ENCODE measurements at places on chromosomes 6 and 20.
A peak's percentile ranks its signal among the peaks of the same experiment; 100 is the strongest.

DNA sequence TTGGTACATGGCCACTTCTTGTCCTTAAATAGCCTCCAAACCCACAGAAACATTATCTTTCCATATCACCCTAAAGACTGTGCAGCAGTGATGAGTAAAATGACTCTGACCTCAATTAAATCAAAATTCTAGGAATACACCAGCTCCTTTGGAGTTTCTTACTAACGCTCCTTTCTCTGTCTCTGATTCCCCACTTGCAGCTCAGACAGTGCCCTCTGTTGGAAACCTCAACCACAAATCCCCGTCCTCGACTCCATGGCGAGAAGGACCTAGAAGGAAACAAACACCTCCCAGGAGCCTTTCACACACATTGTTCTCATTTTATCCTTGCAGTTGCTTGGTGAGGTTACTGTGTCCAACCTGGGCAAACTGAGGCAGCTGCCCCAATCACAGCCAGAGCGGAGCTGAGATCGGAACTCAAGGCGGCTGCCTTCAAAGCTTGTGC is 17.7 kb upstream of the PARD6B start:
- no peak for DNase-seq

DNA sequence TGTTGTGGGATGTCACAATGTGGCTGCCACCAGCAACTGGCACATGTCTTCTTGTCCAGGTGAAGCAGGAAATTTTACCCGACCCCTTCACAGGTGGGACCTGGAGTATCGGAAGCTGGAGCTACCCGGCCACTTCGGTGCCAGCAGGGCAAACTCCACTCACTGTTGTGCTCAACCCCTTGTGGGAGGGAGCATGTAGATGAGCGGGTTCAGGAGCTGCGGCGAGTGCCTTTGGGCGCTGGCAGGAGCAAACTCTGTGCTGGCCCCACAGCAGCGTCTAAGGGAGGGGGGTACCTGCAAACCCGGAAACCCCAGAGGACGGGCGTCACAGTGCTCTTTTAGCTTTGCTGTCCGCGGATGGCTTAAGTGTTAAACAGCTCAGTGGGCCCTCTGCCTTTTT is 20.7 kb upstream of the SULF2 start:
- DNase-seq = no peak

DNA sequence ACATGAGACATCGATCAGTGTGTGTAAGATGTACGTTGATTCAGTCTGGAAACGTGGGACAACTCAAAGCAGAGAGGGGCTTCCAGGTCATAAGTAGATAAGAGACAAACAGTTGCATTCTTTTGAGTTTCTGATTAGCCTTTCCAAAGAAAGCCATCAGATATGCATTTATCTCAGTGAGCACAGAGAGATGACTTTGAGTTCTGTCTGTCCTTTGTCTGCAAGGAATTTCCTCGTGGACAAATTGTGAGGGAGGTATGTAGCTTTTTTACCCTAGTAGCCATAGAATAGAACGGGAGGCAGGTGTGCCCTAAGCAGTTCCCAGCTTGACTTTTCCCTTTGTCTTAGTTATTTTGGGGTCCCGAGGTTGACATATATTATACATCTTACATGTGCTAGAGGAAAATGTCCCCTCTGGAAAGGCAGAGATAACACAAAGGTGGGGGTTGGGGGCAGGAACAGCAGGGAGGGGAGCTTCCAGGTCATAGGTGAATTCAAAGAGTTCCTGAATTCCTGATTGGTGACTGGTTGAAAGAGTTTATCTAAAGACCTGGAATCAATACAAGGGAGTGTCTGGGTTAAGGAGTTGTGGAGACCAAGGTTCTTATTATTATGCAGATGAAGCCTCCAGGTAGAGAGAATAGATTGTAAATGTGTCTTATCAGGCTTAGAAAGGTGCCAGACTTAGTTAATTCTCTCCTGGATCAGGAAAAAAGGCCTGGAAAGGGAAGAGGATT is 237.0 kb downstream of the NFATC2 start:
- no peak for DNase-seq

- no peak for DNase-seq
Observed at GRCh38 chr20:40991181-40991889, 37.3 kb upstream of the TOP1 start.

DNA sequence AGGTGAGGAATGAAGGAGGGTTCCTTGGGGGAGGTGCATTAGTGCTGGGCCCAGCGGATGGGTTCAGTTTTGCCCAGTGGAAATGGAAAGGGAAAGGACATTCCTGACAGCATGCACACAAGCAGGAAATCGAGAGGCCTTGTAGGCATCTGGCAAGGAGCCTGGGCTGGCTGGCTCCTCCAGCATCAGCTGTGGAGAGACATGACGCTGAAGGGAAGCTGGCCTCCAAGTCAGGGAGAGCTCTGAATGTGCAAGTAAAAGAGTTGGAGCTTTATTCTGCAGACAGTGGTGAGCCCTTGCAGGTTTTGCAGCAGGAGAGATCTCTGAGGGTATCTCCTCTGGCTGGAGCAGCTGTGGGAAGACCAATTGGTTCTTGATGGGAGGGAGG is 154.3 kb downstream of the MRPL14 start:
- DNase-seq = peak; percentile 87

DNA sequence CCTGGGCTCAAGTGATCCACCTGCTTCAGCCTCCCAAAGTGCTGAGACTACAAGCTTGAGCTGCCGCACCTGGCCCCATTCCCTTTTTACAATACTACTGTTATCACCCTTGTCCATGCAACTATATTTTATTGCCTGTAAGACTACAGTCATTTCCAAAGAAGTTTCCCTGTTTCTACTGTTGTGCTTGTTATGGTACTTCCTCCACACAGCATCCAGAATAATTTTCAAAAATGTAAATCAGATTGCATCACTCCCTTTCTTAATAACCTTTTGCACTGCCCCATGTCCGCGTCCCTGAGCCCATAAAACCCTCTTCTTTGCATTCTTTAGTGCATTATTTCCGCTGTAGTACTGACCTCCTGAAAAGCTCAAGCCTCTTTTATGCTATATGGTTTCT is 128.9 kb upstream of the AKIRIN2 start:
- no peak for DNase-seq

DNA sequence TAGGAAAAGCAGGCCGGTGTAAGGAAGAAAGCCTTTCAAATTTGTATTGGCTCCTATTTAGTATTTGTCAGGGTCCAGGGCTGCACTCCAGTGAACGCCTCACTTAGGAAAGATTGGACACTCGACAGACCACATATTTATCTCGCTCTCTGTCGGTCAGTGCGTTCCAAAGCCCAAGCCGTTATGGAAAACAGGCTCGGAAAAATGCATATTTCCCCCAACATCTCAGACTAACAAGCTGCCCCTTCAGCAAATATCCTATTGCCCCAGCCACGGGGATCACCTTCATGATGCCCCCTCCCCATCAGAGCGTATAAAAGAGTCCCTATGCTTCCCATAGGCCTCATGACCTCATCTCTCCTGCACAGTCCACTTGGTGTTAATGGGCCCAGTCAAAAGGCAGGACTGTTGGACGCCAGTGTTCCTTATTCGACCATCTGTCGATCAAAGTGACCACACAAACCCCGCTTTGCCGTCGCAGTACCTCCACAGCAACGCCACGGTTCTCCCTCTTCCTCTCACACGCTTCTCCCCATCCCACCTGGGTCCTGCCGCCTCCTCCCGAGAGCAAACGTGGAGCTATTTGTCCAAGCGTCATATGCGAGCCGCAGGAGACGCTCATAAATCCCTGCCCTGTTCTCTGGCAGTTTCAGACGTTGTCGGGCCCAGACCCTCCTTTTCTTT is 63.3 kb downstream of the NPEPL1 start:
- DNase-seq = no peak

- no peak for DNase-seq
Observed at GRCh38 chr6:392441-393390, 1.2 kb downstream of the IRF4 start.

GRCh38 chr20:11459090-11459890 is 458.4 kb upstream of the BTBD3 start:
- no peak for DNase-seq

GRCh38 chr6:33994472-33995308 is 151.2 kb downstream of the GRM4 start:
- no peak for DNase-seq

GRCh38 chr6:144745439-144745838 is 460.3 kb downstream of the UTRN start:
- no peak for DNase-seq

DNA sequence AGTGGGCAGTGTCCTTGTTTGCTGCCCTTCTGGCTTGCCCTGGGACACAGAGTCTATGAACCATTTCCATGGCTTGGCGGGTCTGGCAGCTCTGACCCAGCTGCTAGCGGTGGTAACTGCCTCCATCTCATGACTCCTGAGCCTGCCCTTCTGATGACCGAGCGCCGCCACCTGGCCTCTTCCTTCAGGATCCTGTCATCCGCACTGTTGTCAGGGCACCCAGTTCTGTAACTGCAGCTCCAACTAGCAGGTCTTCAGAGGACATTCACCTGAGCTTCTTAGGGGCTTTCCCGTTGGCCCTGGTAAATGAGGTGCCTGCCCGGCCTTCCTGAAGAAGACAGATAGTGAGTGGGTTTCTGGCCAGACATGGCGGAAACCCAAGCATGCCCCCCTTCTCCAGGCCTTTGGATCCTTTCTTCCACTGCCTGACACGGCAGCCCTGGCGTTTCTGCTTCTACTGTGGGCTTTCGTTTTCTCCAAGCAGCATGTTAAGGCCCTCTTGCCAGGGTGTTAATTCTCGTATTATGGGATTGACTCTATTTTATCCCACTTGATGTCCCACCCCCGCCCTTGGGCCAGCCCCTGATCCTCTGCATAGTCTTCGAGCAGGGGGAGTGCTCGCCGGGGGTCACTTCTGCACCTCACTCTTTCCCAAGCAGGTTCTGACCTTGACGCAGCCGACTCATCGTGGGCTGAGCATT is 24.7 kb downstream of the PACSIN1 start:
- no peak for DNase-seq

- DNase-seq = no peak
Observed at GRCh38 chr6:56356426-56356825, 109.0 kb upstream of the COL21A1 start.
